T-cell (primary cell): ENCODE measurements at places on chromosomes 3 and 15.

- no peak for DNase-seq
Measured at GRCh38 chr3:89179355-89180001, 72.1 kb downstream of the EPHA3 start.

DNA sequence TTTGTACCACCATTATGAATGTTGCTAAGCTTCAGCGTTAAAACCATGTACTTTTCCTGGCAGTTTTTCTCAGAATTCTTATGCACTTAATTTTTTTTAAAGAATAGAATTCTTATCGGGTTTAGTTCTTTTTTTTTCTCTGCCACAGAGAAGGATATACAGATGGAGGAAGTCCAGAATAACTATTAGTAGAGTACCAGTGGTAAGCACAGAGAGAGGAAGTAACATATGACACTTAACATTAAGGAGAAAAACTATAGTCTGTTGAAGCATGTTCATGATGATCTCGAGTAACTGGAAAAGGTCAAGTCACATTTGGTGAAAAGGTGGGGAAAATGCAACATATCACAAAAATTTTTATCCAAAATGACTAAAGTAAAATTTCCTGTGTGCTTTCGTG, 68.9 kb downstream of the RNF13 start:
- DNase-seq = no peak

DNA sequence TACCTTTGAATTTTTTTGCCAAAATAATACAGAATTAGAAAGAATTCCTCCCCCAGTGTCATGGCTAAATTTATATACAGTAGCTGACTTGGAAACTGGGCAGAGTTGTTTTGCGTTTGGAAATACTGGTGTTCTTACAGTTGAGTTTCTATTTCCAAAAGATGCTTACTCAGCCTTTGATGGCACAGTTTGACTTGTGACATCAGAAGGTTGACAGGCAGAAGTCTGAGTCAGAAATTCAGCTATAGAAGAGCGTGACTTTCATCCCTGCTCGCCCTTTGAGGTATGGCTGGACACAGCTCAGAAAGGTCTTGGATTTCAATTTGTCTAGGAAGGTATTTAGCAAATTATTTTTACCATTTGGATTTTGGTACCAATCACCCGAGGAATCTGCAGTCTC, 175.8 kb downstream of the VGLL4 start:
- DNase-seq = no peak

DNA sequence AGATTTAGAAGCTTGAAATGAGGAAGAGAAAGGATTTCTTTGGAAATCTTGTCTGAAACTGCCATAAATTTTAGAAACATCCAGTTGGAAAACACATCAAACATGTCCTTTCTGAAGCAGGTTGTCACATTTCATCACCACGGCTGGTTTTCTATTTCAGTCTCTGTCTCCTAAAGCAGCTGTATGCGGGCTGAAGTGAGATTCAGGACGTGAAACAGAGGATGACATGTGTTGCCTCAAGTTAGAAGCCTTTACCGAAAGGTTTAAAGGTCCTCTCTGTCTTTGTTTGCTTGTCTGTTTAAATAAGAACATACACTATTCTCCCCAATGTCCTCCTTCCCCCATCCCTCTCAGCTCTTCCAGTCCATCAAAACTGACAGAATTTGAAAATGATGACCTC, 141.9 kb downstream of the SQOR start:
- DNase-seq = no peak

DNA sequence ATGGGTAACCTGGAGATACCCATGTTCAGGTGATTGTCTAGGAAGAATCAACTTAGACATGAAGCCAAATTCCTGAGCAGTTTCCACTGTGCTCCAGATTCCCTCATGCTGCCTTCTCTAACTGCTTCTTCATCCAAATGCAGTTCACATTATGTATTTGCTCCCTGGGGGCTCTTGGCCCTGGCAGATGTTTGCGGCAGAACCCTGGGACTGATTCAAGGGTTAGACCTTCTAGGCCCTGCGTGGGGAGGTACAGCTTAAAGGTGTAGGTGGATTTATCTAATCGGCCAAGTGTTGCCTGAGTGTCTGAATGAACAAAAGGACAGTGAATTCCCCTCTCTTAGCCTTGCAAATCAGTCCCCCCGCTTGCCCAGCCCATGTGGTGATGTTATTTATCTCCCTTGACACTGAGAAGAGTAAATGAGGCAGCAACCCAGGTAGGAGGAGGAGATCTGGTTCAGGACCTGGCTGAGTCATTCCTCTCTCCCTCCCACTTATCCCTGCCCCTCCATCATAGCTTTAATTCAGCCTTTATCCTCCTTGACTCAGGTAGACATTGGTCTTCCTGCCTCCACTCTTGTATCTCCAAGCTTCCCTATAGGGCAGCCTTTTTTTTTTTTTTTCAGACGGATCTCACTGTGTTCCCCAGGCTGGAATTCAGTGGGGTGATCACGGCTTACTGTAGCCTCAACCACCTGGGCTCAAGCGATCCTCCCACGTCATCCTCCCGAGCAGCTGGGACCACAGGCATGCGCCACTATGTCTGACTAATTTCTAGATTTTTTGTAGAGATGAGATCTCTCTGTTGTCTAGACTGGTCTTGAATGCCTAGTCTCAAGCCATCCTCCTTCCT, 54.8 kb downstream of the MAGEF1 start:
- no peak for DNase-seq

- no peak for DNase-seq
Measured at GRCh38 chr15:87557881-87558280, 698.7 kb downstream of the NTRK3 start.

- DNase-seq = no peak
Measured at GRCh38 chr15:39300451-39301153, 280.3 kb upstream of the THBS1 start.

GRCh38 chr15:68691705-68692104, 112.9 kb downstream of the CORO2B start:
- no peak for DNase-seq

DNA sequence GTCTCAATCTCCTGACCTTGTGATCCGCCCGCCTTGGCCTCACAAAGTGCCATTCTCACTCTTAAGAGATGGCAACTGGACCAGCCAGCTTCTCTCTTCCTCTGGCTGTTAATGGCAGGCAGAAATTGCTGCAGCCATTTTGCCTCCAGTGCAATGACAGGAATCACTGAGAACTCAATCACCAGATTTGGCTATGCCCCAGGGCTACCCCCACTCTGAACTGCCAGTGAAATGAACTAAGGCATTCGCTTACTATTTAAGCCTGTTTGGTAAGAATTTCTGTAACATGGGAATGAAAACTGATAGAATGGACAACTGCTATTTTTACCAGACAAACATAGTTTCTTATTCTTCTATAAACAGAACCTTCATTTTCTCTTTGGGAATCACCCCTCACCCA, 24.5 kb downstream of the FOXP1 start:
- DNase-seq = no peak

GRCh38 chr3:184786280-184786941, 25.6 kb upstream of the VPS8 start:
- DNase-seq = no peak

GRCh38 chr3:14077310-14077709, 47.4 kb downstream of the CHCHD4 start:
- DNase-seq = no peak

GRCh38 chr3:61813636-61814035, 252.3 kb downstream of the PTPRG start:
- no peak for DNase-seq

DNA sequence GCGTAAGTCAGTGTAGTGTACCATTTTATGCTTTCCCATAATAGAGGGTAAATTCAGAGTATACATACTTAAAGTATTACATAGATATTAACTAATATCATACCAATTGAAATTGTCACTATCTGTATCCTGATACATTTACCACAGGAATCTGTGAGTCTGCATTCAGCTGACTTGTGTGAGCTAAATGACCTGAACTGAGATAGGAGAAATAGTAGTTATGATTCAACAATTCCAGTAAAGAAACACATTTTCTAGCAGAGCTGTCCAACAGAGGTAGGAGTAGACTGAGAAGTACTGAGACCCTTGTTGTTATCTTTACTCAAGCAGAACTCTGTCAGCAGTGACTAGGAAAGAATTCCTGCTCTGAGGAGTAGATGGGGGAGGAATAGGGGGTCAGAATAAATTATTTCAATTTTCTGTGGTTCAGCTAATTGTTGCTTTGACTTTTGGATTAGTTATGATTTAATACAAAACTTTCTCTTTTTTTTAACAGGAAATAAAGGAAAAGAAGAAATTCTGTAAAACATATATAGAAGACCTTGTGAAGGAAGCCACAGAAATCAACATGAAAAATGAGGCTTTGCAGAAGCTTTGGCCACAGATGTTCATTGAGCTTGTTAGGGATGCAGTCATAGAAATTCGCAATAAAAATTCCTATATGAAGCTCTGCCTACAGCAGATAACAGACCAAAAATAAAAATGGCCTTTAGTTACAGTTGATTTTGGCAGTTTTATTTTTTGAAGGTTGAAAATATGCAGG, 66.2 kb upstream of the THSD4 start:
- DNase-seq = no peak

- DNase-seq = peak; percentile 27
Measured at GRCh38 chr3:33848624-33849347, 50.4 kb downstream of the PDCD6IP start.

GRCh38 chr3:171190668-171191067, 164.1 kb upstream of the SLC2A2 start:
- DNase-seq = no peak

GRCh38 chr15:70086636-70087035, 11.1 kb downstream of the TLE3 start:
- DNase-seq = no peak

GRCh38 chr3:38297947-38298711, 16.0 kb downstream of the SLC22A14 start:
- DNase-seq = no peak

GRCh38 chr3:145776782-145777408, 384.1 kb downstream of the PLOD2 start:
- DNase-seq = no peak

GRCh38 chr3:175593331-175593730, 734.2 kb downstream of the NAALADL2 start:
- no peak for DNase-seq

DNA sequence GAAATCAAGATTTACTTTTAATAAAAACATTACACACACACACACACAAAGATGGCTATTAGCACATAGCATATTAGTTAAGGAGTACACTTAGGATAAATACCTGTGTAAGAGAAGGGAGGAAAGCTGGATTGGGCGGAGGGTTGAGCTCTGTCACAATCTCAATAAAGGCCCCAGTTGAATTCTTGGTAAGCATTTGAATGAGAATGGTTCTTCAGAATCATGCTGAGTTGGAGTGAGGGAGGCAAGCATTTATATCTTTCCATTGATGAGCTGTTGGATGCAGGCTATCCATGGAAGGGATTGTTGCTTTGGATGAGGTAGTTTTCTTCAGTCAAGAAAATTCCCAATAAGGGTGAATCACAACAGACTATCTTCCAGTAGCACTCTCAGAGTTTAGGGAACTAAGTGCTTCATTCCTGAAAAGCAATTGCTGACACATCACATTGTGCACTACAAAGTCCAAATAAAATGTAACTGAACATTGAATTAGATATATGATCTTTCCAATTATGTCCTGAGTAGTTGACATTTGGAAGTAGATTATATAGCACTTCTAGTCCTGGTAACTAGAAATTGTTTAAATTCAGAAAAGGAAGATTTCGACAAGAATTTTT, 95.7 kb downstream of the SUCNR1 start:
- no peak for DNase-seq

DNA sequence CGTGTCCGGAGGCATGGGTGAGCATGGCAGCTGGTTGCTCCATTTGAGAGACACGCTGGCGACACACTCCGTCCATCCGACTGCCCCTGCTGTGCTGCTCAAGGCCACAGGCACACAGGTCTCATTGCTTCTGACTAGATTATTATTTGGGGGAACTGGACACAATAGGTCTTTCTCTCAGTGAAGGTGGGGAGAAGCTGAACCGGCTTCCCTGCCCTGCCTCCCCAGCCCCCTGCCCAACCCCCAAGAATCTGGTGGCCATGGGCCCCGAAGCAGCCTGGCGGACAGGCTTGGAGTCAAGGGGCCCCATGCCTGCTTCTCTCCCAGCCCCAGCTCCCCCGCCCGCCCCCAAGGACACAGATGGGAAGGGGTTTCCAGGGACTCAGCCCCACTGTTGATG, 49.5 kb downstream of the PGPEP1L start:
- no peak for DNase-seq

- DNase-seq = no peak
Measured at GRCh38 chr3:79672075-79672474, 95.7 kb downstream of the ROBO1 start.

DNA sequence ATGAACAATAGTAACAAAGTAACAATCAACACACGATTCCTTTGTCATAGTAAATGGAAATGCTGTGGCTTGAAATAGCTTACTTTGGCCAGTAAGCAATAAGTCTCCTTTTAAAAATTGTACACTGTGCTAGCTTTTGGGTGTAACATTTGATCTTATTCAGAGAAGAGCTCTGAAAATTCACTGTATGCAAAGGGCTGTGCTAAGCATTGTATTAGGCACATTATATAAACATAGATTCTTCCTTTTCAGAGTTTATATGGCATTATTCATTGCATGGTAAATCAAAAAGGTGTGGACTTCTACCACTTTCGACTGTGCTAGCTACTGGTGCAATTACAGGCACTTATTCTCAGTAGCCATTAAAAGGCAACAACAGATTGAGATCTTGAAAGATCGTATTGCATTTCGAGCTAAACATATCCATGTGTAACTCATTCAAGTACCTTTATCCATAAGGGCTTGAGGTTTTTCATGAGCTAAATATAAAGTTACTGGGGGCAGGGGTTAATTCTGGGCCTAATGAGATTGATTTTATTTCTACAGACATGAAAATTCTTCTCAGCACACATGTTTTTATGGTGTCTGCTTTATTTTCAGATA, 246.8 kb downstream of the NR1D2 start:
- no peak for DNase-seq

- DNase-seq = no peak
Measured at GRCh38 chr15:26623071-26623470, 149.8 kb downstream of the GABRB3 start.

DNA sequence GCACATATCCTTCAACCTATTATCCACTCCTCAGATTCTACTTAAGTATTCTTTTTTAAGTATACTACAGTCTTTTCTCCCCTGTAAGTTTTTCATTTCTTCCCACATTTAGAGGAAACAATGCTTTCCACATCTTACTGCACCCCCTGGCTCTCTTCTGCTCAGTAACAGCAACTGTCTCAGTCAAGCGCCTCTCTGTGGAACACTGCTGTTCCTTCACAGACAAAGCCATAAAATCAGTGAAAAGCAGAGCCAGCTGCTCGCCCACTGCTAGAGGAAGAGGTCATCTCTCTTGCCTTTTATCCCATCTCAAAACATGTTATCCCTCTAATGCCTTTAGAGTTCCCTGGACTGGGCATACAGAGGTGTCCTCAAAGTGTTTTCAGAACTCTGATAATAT, 24.8 kb downstream of the SERP1 start:
- DNase-seq = no peak

DNA sequence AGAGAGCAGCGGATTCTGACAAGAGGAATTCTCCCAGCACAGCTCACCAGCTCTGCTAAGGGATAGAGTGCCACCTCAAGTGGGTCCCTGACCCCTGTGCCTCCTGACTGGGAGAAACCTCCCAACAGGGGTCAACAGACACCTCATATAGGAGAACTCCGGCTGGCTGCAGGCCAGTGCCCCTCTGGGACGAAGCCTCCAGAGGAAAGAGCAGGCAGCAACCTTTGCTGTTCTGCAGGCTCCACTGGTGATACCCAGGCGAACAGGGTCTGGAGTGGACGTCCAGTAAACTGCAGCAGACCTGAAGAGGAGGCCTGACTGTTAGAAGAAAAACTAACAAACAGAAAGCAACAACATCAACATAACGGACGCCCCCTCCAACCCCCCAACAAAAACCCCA, 31.3 kb upstream of the FGF12 start:
- DNase-seq = no peak

GRCh38 chr3:53890726-53891475, 758 bp downstream of the SELENOK start:
- DNase-seq = peak; percentile 63
